Sigmoid colon (tissue), 7 donors: ENCODE measurements at places on chromosomes 6 and 20. TPM values are rescaled to one million over a fixed set of nuclear protein-coding genes. Genes with fewer than 3 reads are reported as not detected.

Gene GPR6
- not detected for polyA plus RNA-seq

- DNase-seq = no peak
Measured at GRCh38 chr6:138785079-138785478, 10.8 kb upstream of the ECT2L start.

DNA sequence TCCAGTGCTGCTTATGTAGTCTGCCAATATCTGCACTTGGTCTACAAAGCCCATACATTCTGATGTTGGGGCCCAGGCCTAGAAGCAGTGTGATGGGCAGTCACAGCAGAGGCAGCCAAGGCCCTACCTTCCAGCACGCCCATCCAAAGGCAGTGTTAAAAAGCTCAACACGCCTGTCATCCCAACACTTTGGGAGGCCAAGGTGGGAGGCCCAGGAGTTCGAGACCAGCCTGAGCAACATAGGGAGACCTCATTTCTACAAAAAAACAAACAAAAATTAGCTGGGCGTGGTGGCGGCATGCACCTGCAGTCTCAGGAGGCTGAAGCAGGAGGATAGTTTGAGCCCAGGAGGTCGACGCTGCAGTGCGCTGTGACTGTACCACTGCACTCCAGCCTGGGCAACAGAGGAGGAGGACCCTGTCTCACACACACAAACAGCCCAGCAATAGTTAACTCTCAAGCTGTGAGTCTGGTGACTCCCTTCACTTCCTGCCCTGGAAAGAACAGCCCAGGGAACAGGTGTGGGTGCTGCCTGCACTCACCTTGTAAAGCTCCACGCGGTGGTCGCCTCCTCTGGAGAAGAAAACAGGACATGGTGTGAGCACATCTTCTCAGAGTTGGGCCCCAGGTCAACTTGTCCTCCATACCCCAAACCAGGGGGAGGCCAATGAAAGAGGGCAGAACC lies 68.8 kb downstream of the PYGB start:
- peak; percentile 36 for DNase-seq

GRCh38 chr6:158789115-158789917 lies 29.9 kb downstream of the EZR start:
- DNase-seq = no peak

Gene LGSN
- not detected for polyA plus RNA-seq

- DNase-seq = no peak
Measured at GRCh38 chr6:117165911-117166499, 99.4 kb upstream of the VGLL2 start.

GRCh38 chr20:18639501-18639979 lies 51.7 kb downstream of the DTD1 start:
- DNase-seq = peak; percentile 36

DNA sequence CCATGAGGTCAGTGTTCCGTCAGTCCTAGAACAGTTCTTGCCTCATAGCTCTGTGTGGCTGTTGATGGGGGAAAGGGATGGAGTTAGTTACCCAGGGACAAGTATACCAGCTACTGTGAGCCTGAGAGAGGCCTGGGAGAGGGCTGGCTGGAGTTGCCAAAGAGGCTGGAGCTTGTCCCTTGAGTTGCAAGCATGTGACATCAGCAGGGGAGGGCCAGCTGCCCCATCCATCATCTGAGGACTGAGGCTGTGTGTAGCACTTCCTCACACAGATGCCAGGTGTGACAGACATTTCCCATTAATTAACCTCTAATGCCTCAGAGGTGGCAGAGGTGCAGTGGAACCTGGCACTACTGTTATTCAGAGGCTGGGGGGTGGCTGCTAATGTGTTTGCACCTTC lies 131.6 kb downstream of the PHACTR3 start:
- no peak for DNase-seq

Gene GTF3C6
- 77.7 TPM for polyA plus RNA-seq

GRCh38 chr6:36118550-36119107 lies 11.7 kb upstream of the MAPK13 start:
- DNase-seq = peak; percentile 68

DNA sequence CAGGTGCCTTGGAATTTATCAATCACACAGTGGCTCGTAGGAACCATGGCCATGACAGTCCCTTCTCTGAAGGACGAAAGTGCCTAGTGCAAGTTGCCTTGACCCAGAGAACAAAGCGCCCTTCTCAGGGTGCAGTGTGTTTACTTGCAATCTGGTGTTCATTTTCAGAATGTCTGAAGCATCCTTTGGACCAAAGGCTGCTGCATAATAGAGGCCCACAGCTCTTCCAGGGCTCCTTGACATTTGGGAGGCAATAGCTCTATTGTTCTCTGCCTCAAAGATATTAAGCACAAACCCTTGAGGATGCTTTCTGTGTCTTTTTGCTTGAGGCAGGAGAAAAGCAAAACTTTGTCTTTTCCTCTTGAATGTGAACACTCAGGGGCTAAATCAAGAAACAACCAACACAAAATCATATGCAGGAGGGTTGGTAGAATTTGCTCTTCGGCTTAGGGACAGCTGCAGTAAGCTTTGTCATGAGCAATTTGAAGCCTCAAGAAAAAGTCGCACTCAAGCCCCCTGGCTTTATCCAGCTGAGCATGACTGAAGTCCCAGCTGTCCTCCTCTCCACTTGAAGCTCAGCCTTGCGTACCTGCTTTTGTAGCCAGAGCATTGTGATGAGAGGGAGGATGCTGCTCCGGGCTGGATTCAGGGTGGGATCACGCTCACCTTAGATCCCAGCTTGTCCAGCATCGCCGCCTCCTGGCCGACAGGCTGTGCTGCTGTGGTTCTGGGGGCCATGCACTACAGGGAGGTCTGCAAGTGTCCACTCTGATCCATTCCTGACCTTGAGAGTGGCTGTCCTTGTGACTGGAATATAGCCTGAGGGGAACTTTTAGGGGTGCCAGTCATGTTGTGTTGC lies 495.4 kb downstream of the CDH26 start:
- no peak for DNase-seq

- DNase-seq = no peak
Measured at GRCh38 chr6:26329763-26330511, 35.1 kb upstream of the BTN3A2 start.

DNA sequence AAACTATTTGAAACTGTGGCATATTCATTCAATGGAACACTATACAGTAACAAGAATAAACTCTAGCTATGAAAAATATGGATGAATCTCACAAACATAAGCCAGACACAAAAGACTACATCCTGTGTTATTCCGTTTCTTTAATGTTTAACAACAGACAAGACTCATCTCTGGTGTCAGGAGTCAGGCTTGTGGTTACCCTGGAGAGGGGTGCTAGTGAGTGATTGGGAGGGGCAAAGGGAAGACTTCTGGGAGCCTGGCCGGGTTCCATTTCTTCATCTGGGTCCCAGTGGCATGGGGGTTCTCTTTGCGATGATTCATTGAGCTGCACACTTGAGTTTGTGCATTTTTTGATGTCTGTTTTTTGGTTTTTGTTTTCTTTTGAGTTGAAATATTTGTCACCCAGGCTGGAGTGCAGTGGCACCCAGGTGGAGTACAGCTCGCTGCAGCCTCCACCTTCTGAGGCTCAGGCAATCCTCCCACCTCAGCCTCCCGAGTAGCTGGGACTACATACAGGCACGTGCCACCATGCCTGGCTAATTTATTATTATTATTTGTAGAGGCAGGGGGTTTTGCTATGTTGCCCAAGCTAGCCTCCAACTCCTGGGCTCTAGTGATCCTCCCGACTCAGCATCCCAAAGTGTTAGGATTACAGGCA lies 21.2 kb upstream of the TTPAL start:
- no peak for DNase-seq

DNA sequence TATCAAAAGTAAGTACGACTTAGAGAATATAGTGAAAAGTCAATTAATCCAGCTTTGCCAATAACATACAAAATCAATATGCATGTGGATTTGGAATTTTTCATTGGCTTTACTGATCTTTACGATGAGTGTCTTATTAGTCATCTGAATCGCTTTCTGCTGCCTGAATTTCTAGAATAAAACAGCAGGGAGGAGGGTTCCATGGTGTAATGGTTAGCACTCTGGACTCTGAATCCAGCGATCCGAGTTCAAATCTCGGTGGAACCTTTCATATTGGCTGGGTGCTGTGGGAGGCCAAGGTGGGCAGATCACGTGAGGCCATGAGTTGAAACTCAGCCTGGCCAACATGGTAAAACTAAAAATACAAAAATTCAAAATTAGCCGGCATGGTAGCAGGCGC lies 448.8 kb downstream of the RNF144B start:
- DNase-seq = no peak

- peak; percentile 35 for DNase-seq
Measured at GRCh38 chr20:23287354-23288190, 63.0 kb upstream of the NXT1 start.

GRCh38 chr20:41350408-41350962 lies 9.9 kb downstream of the LPIN3 start:
- DNase-seq = no peak

DNA sequence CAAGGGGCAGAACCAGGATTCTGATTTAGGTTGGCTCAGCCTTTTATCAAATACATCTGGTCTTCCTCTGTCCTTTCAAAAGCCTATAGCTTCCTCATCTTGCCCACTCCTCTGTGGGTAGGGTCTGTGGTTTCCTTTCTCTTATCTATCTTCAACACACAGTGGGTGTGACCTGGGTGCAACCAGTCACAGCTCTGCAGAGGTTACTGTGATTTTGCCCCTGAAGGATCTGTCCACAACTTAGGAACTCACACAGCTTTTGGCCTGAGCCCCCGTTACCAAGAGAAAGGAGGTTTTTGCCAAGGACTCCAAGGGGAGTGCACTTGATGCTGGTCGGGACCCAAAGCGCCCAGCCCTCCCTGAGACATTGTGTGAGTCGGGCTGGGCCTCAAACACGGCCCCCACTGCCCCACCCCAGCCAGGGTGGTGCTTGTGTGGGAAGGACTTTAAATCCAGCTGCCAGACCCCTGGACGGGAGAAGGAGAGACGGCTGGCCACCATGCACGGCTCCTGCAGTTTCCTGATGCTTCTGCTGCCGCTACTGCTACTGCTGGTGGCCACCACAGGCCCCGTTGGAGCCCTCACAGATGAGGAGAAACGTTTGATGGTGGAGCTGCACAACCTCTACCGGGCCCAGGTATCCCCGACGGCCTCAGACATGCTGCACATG lies at the start of gene PI16:
TSS of gene PI16 (plus strand) at position 477 of the 670 bp plus-strand sequence. CDS start at position 500, 23 bp downstream.
- DNase-seq = no peak

GRCh38 chr20:20020908-20021307 lies 3.7 kb downstream of the NAA20 start:
- DNase-seq = no peak

GRCh38 chr20:40286975-40287531 lies 402.0 kb downstream of the MAFB start:
- DNase-seq = peak; percentile 89

GRCh38 chr6:106512048-106512967 lies 117.0 kb downstream of the RTN4IP1 start:
- peak; percentile 82 for DNase-seq
